ENCODE measurements at places on chromosomes 5 and 9. TPM values are rescaled to one million over a fixed set of nuclear protein-coding genes. Genes with fewer than 3 reads are reported as not detected.

- DNase-seq: no peak
Observed at GRCh38 chr5:59725392-59725767, 168.1 kb downstream of the PDE4D start.

GRCh38 chr5:38541174-38541725 is 15.2 kb downstream of the LIFR start:
- DNase-seq: no peak

Gene FOXD4L5
- polyA plus RNA-seq: 0.16 TPM

GRCh38 chr5:103035701-103036100 is 84.2 kb downstream of the GIN1 start:
- DNase-seq: no peak

DNA sequence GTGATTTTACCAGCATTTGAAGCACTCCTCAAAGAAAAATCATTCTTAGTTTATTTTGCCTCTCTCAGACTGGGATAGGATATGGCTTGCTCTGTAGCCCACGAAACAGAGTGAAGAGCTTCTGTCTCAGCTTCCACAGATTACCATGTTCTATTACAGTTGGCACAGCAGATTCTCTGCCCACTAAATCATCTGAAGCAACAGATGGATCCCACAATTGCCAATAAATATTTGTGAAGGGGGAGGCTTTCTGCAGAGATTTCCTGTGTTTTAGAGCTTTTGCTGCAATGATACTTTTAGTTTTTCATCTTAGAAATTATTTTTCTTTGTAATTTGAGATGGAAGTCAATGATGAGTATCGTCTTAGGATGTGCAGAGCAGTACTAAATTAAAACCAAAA is 12.3 kb upstream of the MAP3K1 start:
- DNase-seq: no peak

Gene TAS2R1
- not detected for polyA plus RNA-seq

Gene RALGPS1
- polyA plus RNA-seq: 5.0 TPM

- no peak for DNase-seq
Observed at GRCh38 chr5:57417320-57417719, 65.3 kb downstream of the ACTBL2 start.

Gene ZDHHC11B
- 1.0 TPM for polyA plus RNA-seq

GRCh38 chr5:145520335-145520734 is 314.8 kb downstream of the PRELID2 start:
- no peak for DNase-seq

- no peak for DNase-seq
Observed at GRCh38 chr5:125190232-125191087, 444.0 kb upstream of the ZNF608 start.

- no peak for DNase-seq
Observed at GRCh38 chr5:61447780-61448495, 115.9 kb downstream of the ZSWIM6 start.

DNA sequence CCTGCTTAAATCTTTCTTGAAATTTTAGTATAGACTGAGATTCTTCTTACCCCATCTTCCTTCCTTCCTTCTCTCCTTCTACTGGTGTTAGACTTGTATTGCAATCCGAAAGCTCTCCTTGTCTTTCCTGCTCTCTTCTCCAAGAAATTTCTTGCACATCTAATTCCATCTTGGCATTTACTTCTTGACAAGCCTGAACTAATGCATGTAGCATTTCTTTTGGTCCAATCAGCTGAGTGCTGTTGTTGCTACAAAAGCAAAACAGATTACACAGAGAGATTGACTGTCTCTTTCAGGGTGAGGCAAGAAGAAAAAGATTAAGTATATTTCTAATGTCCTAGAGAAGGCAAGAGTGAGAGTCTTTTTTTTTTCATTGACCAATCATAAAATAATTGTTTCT is 51.6 kb upstream of the MAP1B start:
- DNase-seq: no peak

DNA sequence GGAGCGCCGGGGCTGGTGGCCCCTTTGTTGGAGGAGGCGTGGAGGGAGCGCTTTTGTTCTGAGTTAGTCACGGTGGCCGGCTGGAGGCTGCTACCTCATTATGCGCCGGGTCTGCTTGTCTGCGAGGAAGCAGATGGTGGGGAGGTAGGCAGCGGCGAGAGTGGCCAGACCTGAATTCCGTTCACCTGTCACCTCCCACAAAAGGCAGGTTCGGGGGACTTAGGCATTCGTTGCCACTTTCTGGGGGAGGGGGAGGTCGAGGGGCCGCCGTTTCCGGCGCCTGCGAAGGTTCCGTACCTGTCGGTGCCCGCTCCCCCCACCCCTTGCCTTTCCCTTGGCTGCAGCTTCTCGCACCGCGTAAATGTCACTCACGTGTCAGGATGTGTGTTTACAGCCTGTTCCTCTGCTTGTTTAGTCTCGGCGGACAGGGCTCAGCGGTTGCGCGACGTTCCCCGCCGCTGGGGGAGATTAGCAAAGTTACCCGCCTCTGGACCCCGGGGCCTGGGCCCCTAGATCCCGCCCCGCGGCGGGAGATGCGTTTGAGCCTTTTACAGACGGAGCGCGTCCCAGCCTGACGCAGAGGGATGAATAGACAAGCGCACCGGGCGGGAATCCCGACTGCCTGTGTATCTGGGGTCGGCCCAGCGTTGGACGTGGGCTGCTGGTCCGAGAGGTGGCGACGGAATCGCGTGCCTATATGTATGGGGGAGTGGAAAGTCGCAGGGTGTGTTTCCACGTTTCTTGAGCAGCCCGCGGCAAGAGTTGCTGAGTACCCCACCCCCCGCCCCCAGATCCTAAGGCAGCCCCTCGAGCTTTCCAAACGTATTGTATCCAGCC is 2.7 kb upstream of the LHX2 start:
- no peak for DNase-seq

- peak; percentile 76 for DNase-seq
Observed at GRCh38 chr5:150001660-150002486, 1.3 kb downstream of the HMGXB3 start.

GRCh38 chr9:99867968-99868367 is 38.5 kb upstream of the STX17 start:
- no peak for DNase-seq

DNA sequence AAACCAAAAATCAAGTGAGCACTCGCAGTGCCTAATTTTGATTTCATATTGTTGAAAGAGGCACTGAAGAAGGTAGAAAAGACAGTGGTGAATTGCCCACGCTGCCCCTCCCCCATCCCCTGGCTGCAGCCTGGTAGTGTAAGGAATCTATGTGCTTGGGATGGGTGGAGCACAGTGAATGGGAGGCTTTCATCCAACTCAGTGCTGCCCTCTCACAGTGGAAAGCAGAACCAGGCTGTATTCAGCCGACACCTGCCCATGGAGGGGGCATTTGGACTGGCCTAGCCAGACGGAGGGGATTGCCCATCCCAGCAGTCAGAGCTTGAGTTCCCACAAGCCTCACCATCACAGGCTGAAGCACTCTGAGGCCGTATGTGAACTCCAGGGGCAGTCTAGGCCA is 800.4 kb upstream of the DMAC1 start:
- DNase-seq: no peak

All from A549 (cell line).